ENCODE measurements at places on chromosomes 5 and 9.
A peak's percentile ranks its signal among the peaks of the same experiment; 100 is the strongest.

DNA sequence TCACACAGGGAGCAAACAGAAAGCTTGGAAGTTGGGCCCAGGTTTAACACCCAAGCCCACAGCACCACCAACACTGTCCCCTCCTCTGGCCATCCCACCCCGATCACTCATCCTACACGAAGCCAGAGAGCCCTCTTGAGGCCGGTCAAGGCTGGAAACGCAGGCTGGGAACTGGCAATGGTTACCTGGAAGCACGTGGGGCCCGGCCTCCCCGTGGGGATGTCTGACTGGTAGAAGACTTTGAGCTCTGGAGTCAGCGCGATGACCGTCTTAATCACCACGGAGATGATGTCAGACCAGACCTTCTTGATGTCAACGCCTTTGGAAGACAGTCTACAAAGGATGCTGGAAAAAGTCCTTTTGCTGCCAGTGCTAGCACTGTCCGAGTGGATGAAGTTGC is 104.1 kb downstream of the TTLL11 start:
- no peak for ATAC-seq

GRCh38 chr9:10041726-10042229 is 571.0 kb downstream of the PTPRD start:
- ATAC-seq = no peak

- ATAC-seq = no peak
These were observed 434.4 kb upstream of the ACTBL2 start for GRCh38 chr5:57917004-57917403.

GRCh38 chr9:129490583-129491486 is 130.1 kb downstream of the C9orf50 start:
- peak; percentile 5 for ATAC-seq

DNA sequence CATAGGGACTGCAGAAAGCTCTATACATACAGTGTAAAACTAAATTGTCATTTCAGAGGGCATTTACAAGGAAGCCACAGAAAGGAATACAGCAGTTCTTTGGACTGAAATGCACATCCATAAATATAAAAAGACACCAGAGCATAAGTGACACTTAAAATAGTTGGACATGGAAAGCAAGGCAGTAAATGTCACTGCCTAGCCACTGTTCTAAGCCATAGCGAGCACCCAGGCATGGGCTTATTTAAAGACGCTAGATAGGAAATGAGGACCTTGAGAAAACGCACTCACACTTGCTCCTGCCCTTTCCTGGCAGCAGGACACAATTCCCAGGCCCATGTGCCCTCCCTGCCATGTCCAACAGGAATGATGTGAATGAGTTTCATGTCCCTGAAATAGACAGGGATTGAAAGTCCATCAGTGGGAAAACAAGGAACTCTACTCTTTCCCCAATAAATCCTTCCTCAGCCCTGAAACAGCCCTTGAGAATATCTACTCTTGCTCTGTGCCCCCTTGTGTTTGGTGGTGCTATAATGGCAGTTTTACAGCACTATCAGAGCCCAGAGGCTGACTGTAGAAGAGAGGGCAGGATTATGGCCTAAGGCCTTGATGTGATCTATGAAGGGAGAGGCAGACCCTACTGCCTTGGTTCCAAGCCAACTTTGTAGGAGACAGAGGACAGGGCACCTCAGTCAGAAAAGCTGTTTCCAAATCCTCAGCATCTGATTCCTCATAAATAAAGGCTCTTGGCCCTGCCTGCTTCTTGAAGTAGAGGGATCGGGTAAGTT is 182.9 kb downstream of the SAXO1 start:
- no peak for ATAC-seq
